ENCODE measurements at places on chromosomes 7 and 10.

DNA sequence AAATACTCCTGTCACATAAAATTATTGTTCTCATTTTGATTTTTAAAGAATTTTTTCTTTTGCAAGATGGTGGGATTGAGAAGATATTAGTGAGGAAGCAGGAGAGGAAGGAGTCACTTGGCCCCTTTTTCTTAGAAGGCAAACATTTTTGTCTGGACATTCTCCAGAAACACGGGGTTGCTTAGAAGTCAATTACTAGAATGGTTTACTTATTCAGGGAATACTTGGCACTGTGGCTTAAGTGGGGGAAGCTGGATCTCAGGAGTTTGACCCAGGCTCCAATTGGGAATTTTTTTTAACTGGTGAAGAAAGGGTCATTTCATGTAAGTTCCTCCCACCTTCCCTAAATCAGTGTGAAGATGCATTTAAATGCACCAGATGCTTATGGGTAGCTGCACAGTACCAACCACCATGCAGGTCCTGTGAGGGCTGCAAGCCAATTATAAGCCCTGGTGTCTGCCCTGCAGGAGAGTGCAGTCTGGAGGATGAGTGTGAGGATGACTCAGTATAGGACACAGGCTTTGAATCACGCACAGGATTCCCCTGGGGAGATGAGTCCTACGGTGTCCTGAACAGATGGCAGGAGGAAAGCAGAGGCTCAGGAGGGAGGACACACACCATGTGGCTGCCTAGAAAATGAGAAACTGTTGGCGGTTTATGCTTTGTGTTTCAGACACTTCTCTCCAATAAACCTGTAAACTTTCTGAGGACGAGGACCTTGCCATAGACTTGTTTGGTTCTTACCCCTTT is 299.1 kb downstream of the PLXNA4 start:
- no peak for DNase-seq

- no peak for DNase-seq
Measured at GRCh38 chr10:60123172-60123571, 216.8 kb upstream of the CCDC6 start.

DNA sequence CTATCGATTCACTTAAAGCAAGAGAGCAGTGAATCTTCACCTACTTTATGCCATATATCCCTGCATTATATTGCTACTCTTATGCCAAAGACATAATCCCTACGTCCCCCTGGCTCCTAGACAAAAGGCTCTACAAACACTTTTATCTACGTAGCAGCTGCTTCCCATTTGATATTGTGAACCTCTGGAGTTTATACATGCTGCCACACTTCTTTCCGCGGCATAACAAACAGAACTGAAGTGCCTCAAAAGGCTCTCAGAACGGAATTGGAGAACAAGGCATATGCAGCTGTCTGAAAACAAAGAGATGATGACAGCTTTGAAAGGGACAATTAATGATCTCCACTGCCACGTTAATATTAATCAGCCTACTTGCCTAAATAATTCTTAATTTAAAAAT is 985.6 kb upstream of the LRRN3 start:
- DNase-seq, result peak; percentile 92

GRCh38 chr10:86254526-86255174 is 111.9 kb downstream of the GRID1 start:
- no peak for DNase-seq

DNA sequence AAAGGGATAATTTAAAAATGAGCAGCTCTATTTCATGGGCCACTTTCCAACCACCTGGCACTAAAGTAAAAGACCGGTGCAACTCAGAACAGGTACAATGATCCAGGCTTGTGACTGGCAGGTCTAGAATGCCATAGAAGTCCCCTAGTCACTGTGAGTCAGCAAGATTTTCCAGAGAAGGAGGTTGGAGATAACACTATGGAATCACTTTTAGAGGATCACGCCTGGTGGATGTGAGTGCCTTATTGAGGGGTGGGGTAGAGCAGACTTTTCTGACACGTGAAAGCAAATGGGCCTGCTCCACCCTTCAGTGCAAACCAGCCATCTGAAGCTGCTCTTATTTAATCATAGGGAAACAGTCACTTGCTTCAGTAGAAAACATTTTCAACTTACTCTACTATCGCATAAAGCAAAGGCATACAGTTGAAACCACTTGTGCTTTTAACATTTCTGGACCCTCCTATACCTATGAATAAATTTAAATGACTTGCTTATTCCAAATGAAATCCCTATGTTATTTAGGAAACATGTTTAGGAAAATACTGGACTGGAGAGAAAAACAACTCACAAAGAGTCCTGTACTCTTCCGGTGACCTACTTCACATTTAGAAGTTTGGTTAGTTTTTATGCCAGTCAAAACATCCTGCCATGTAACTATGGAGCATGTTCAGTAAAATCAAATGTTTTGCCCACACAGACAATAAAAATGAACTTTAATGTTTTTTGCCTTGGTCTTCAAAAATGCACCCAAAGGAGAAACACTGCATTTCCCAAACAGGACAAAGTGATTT is 21.5 kb upstream of the AKR1C1 start:
- no peak for DNase-seq

DNA sequence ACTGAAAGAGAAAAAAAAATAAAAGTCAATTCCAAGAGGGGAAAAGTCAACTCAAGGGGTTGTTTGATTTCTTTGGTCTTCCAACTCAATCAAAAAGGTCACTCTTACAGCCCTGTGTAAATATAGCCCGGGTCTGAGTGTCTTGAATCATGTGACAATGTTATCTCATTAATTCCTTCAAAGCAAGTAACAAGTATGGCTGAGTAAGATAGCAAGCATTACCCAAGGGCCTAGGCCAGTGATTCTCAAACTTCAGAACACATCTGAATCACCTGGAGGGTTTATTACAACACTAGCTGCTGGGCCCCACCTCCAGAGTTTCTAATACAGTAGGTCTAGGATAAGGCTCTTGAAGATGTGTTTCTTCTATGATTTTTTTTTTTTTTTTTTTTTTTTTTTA is 125.0 kb downstream of the PRLHR start:
- no peak for DNase-seq

GRCh38 chr7:120740348-120740747 is 117.6 kb downstream of the TSPAN12 start:
- DNase-seq, result peak; percentile 75

GRCh38 chr7:33559324-33559710 is 346.0 kb upstream of the BMPER start:
- no peak for DNase-seq

DNA sequence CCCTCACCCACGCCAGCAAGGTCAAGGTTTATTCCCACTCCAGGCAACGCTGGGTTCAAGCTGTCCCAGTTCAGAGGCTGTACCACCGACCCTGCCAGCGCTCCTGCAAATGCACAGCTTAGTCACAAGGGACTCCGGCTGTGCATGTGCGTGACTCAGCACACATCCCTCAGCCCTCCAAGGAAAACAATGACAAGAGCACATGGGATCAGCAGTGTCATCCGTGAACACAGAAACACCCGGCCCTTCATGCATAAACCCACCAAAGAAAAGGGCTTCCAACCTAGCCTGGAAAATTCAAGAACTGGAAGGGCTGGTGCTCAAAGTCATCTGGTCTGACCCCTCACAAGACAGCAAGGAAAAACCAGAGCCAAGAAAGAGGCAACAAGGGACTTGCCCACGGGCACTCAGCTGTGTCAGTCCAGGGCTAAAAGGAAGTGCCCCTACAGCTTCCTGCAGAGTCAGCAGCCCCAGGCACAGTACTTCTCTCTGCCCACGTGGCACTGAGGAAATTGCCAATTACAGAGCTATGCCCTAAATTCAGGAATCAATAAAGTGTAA is 106.1 kb downstream of the KCNMA1 start:
- DNase-seq, result no peak

DNA sequence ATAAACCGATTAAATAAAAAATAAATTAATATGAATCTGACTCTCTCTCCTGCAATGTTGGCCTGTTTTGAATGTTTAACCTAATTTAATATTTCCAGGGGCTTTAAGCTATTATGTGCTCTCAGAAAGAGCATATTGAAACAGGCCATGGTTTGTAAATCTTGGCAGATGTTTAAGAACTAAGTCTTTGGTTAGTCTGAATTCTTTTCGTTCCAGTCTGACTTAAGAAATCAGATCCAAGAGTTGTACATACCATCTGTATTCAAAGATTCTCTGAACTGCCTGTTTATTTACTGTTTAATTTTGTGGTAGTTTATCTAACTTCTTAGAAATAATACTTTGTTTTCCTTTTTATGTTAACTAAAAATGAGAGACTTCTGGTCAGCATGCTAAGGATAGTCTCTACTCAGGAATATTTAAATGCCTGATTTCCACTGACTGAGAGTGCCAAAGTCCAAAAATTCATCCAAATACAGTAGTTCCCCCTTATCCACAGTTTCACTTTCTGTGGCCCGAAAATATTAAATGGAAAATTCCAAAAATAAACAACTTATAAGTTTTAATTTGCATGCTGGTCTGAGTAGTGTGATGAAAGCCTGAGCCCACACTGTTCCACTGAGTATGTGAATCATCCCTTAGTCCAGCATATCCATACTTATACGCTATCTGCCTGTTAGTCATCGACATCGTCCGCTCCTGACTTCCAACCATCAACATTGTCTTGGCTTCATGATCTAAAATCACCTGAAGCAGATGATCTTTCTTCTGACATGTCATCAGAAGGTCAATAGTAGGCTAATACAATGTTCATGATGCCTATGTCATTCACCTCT is 238.1 kb upstream of the CSTF2T start:
- no peak for DNase-seq

Data from NCI-H2029 (cell line).